ENCODE measurements at places on chromosomes 12 and 14. TPM values are rescaled to one million over a fixed set of nuclear protein-coding genes. Genes with fewer than 3 reads are reported as not detected.

THAP2 gene
- 3.9 TPM for total RNA-seq

GRCh38 chr14:102819747-102820330 is 42.6 kb downstream of the TRAF3 start:
- no peak for DNase-seq

DNA sequence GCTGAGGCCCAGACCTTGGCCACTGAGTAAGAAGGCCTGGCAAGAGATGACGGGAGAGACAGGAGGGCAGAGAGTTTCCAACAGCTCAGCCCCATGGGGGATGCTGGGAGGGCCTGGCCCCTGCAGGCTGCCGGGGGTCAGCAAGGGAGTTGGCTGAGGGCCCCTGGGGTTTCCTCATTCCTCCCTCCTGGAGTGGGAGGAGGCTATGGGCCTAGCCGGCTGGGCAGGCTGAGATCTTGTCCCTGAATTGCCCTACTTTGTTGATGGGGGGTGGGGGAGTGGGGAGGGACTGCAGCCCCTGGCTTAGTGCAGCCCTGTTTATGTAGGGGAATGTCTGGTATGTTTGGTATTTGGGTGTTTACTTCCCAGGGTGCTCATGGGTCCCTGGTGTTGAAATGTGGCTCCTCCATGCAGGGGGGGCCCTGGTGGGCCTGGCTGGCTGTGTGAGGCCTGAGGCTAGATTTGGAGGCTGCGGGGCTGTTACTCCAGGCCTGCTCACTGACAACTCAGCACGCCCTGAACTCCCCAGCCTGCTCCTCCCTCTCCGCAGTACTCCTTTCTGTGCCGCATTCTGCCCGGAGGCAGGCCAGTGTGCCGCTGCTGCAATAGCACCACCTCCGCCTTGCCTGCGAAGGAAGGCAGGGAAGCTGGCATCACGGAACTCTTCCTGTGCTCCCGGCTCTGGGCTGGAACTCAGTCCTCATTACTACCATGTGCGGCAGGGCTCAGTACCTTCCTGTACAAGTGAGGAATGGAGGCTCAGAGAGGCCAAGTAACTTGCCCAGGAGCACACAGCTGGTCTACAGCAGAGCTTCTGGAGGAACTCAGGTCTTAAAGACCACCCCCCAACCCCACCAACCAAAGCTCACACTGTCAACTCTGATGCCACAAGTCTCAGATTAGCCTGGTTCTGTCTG is 25.3 kb downstream of the JDP2 start:
- DNase-seq = no peak

DNA sequence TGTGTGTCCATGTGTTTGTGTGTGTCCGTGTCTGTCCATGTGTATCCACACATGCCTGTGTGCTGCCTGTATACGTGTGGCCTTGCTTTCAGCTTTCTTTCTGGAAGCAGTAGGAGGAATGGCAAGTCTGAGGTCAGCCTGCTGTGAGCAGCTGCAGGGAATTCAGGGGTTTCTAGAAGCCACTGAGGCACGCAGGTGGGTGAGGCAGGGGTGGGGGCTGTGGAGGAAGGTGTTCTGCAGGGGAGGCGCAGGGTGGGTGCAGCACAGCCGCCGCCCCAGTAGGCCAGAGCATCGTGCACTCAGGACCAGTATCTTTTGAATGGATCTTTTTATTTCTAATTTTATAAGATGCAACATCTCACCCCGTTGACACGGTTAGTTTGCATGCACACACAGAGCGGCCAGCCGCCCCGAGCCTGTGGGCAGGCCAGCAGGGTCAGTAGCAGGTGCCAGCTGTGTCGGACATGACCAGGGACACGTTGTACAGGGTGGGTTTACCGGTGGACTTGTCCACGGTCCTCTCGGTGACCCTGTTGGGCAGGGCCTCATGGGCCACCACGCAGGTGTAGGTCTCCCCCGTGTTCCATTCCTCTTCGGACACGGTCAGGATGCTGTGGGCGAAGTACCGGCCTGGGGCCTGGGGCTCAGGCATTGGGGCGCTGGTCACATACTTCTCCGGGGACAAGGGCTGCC is 327.7 kb downstream of the TMEM121 start:
- no peak for DNase-seq

GRCh38 chr14:105029402-105029801 is 8.5 kb upstream of the CDCA4 start:
- DNase-seq = no peak

TAS2R8 gene
- total RNA-seq = not detected

- DNase-seq = no peak
These were observed 9.5 kb downstream of the BDKRB1 start for GRCh38 chr14:96265383-96266095.

GRCh38 chr12:538731-539539 is 79.2 kb downstream of the B4GALNT3 start:
- peak; percentile 80 for DNase-seq

DNA sequence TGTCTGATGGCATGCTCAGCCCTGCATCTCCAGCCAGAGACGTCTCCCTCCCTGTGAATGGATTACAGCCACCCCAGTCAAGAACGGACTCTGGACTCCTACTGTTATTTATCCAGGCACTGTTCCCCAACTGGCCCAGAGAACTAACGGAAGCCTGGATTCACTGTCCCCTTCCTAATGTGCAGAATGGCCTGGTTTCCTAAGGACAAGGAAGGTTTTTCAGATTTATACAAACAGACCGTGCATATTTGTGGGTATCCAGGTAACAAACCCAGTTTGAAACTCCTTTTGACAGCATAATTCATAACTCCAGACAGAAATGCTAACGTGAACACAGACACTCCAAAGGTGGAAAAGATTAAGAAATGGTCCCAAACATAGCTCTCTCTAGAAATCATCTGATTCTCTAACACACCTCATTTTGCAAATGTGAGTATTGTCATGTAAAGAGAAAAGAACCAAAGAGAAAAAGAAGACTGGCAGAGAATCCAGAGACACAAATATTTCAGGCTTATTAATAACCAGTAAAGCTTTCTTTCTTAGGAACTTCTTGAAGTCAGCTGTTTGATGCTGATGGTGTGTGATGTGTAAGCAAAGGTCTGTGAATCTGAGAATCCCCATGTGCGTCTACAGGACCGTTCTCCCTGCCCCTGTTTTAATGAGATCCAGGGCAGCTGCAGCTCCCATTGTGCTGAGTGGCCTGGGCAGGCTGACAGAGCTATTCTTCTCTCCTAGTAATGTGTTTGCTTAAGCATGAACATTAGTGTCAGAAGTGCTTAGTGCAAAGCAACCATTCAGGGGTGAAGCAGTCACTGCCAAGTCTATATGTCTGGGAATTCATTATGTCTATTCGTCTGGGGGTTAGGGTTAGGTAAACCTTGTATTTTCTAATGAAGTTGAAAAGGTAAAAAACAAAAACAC is 86.8 kb upstream of the HIF1A start:
- no peak for DNase-seq

DNA sequence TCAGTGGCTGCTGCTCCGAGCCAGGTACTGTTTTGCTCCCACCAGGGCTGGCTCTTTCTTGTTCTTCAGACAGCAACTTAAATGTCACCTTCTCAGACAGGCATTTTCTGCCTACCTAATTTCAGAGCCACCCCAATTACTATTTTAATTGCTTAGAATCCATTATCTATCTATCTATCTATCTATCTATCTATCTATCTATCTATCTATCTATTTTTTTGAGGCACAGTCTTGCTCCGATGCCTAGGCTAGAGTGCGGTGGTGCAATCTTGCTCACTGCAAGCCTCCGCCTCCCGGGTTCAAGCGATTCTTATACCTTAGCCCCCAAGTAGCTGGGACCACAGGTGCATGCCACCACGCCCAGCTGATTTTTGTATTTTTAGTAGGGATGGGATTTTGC is 58.5 kb downstream of the SPPL3 start:
- DNase-seq = no peak

GRCh38 chr14:86311151-86311550 is 781.2 kb downstream of the FLRT2 start:
- DNase-seq = no peak

GRCh38 chr12:114045349-114045748 is 79.2 kb upstream of the RBM19 start:
- DNase-seq = no peak

WNT5B gene
- total RNA-seq = 29.2 TPM

- DNase-seq = no peak
These were observed 87.2 kb downstream of the TSPAN8 start for GRCh38 chr12:71070416-71071128.

DNA sequence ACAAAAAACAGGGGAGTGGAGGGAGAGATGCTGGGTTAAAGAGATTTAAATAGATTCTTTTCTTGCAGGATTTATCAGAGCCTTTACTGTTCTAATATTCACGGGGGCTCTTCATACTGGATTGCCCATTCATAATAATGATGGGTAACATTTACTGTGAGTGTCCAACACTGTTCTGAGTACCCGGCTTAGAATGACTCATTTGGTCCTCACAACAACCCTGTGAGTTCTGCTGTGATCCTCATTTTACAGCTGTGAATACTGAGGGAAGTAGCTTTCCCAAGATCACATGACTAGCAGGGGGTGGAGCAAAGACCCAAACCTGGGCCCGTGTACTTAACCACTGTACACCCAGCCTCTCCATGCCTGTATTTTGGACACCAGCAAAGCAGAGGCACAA is 113.4 kb downstream of the NT5DC3 start:
- DNase-seq = peak; percentile 23

- DNase-seq = no peak
These were observed 58.8 kb downstream of the TTC7B start for GRCh38 chr14:90757452-90757851.

A2M gene
- total RNA-seq = not detected

ETFBKMT gene
- 1.8 TPM for total RNA-seq

- DNase-seq = no peak
These were observed 85.1 kb upstream of the LRIG3 start for GRCh38 chr12:59005193-59005955.

GRCh38 chr14:93510056-93510455 is 79.3 kb downstream of the UNC79 start:
- no peak for DNase-seq

KRT83 gene
- total RNA-seq = 0.17 TPM

GALNT9 gene
- total RNA-seq = not detected

DNA sequence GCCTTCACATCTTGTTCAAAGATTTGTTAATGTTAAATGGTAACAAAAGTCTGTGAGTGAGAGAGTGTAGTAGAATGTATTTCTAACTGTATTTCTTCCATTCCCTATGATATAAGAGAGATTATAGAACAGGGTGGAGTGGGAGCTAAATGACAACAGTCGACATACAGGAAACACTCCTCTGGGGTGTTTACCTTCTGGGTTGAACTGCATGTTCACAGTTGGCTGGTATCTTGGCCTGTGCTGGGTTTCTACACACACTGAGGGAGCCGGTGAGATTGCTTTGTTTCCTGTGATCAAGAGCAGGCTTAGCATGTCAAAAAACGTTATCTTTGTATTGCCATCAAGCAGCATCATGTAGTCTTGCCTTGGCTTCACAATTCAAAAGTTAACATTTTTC is 274.3 kb upstream of the FAR2 start:
- DNase-seq = no peak

- no peak for DNase-seq
These were observed 2.3 kb downstream of the ZNF410 start for GRCh38 chr14:73888971-73889370.

DNA sequence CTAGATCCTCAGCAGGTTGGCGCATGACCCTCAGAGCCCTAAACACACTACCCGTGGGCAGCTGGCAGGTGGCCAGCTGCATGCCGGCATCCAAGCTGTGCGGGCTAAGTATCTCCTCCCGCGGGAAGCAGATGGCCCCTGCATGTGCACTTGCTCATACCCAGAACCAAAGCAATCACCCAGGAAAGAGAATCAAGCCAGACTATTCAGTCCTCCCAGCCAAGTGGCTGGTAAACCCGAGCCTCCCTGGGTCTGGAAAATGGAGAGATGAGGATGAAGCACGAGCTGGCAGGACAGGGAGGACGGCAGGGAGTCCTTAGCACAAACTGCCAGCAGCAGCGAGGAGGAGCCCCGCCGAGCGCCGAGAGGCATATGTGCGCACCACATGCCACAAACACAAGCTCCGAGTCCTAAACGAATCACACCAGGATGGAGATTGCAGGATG is 139.7 kb downstream of the RIMBP2 start:
- DNase-seq = no peak

DNA sequence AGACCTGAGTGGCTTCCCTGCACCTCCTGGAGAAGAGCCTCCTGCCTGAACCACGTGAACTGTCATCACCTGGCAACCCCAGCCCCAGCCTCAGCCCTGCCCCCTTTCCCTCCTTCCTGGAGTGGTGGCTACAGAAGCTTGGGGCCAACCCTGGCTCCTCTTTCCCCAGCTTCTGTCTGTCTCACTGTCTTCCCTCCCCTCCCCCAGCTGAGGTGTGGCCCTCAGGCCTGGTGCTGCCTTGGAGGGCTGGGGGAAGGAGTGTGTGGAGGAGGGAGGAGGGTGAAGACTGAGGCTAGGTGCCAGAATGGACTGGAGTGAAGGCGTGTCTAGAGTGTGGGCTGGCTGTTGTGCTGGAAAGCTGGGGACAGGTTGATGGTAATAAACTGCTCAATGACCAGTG is 9.7 kb downstream of the NFATC4 start:
- no peak for DNase-seq

- DNase-seq = no peak
These were observed 245.9 kb downstream of the CACNA1C start for GRCh38 chr12:2298556-2299200.

- DNase-seq = no peak
These were observed 43.6 kb downstream of the SPATS2 start for GRCh38 chr12:49410818-49411217.

CMA1 gene
- total RNA-seq = not detected
